ENCODE measurements at places on chromosomes 1 and 21.

DNA sequence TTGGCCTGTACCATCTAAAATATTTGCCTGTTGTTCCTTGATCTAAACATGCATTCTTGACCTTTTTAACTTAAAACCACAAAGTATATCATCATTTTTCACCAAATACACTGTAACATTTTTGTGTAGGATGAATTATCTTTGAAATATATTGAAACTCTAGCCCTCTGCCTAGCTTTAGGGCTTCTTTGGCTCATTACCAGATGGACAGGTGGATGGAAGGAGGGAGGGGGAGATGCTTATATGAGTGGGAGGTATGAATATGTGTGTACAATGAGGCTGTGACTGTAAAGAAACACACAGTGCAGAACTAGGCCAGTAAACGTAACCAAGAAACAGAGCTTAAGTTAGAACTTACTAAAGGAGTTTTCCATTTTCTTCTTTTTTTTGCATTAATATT lies 118.5 kb downstream of the ESRRG start:
- DNase-seq = no peak

GRCh38 chr1:232300466-232300865 lies 329.5 kb downstream of the SIPA1L2 start:
- no peak for DNase-seq

DNA sequence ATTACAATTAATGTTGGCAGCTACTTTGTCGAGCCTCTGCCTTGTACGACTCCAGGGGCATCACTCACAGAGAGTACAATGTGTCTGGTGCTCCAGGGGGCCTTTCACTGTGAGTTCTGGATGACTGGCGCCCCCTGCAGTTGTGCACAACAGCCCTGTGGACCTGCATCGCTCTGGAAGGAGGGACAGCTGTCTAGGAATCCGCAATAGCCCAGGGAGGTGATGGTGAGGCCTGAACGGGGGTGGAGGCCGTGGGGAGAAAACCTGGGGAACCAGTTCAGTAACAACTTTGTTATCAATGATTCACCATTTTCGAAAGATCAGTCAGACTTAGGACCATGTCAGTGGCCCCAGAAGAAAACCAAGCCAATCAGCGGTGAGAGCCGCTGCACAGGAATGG lies 189.1 kb downstream of the KAZN start:
- no peak for DNase-seq

DNA sequence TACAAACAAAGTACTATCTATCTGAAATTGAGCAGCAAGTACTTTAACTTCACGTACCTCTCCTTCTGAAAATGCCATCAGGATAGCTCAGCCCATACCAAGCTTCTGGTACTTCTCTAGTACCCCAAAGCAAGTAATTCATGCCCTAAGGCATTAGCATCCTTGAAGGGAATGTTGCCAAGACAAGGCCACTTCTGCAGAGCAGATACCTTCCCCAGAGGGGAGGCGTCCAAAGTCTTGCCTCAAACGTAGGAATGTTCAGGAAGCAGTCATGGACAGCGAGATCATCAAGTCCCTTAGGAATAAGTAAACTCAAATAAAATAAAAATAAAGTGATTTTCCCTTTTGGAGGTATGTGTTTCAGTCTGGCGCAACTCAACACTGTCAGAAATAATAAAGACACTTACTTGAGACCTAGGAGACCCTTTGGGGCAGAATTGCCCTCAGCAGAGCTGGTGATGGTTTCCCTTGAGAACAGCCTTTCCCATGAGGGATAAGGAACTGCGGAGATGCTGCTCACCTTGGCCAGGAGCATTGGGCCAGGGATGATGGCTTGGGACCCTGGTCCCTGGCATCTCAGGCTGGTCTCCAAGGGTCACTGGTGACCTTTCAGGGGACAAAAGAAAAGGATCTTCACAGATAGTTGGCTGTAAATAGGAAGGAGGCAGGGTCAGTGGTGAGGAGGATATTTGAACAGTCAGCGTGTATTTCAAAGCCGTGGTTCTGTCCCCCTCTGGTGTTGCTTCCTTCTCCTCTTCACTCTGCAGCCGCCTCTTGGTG lies 522.9 kb downstream of the KIF26B start:
- no peak for DNase-seq

- DNase-seq = no peak
These were observed 4.9 kb downstream of the GREM2 start for GRCh38 chr1:240607006-240607405.

- DNase-seq = no peak
These were observed 696.1 kb downstream of the MATN1 start for GRCh38 chr1:30027247-30027646.

GRCh38 chr1:114318961-114319360 lies 165.3 kb upstream of the SYT6 start:
- DNase-seq = no peak

GRCh38 chr1:215544566-215544965 lies 22.5 kb upstream of the KCTD3 start:
- DNase-seq = no peak

DNA sequence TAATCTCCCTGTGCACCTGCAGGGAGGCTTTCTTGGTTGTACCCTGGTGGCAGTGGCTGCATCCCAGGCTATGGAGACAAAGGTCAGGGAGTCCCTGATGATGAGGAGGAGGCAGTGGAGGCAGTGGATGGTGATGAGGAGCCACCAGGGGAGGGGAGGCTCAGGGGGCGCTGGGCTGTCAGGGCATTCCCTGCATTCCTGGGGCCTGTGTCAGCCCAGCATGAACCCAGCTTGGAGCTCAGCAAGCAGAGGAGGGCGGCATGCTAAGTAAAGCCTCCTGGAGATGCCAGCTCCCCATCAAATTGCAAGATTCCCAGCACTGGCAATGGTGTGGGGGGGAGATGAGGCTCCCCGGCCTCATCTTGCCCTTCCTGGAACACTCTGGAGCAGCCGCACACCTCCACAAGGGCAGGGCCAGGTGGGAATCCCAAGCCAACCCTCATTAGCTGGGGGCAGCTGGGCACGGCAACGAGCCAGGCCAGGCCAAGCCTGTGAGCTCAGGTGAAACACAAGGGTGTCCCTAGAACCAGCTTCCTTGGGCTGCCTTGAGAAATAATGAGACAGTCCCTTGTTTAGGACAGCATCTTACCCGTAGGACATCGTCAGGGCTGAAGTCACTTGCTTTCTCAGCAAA lies 469.5 kb downstream of the MATN1 start:
- DNase-seq = no peak

GRCh38 chr1:226322986-226323385 lies 14.0 kb upstream of the LIN9 start:
- no peak for DNase-seq

DNA sequence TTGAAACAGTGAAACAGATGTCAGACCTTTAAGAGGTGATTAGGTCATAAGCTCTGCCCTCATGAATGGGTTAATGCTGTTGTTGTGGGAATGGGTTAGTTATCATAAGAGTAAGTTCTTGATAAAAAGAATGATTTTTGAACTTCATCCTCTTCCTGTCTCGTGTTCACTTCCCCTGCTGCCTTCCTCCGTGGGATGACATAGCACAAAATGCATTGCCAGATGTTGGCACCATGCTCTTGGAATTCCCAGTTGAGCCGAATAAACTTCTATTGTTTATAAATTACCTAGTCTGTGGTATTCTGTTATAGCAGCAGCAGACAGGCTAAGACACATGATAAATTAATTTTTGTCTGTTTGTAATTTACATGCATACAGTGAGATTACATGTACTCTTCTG lies 112.0 kb upstream of the LRRC7 start:
- DNase-seq = no peak

GRCh38 chr1:185069202-185069772 lies 23.9 kb downstream of the RNF2 start:
- no peak for DNase-seq

DNA sequence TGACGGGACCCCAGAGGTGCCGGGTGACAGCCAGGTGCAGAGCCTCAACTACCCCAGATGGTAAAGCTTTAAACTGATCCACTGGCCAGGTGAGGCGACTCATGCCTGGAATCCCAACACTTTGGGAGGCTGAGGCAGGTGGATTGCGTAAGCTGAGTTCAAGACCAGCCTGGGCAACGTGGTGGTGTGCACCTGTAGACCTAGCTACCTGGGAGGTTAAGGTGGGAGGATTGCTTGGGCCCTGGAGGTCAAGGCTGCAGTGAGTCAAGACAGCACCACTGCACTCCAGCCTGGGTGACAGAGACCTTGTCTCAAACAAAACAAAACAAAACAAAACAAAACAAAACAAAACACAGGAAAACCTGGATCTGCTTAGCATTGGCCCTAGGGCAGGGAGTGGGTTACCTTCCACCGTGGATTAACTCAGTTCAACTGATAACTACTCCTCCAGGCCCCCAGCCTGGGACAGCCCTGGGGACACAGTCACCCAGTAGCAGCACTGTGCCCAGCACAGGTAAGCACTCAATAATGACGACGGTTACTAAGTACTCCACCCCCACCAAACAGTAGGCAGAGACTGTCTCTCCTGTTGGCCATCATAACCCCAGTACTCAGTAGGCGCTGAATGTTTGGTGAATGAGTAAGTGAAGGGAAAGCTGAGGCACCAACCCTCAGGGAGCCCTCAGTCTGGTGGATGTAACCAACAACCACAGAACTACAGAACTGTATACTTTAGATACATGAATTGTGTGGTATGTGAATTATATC lies 21.6 kb downstream of the SLC66A1 start:
- DNase-seq = no peak

- DNase-seq = no peak
These were observed 101.4 kb downstream of the LHX9 start for GRCh38 chr1:198018529-198018928.

- DNase-seq = no peak
These were observed 42.4 kb upstream of the TACSTD2 start for GRCh38 chr1:58619286-58620054.

- no peak for DNase-seq
These were observed 25.4 kb upstream of the MEF2D start for GRCh38 chr1:156525856-156526489.

GRCh38 chr1:31855038-31855845 lies 39.4 kb upstream of the SPOCD1 start:
- DNase-seq = no peak

DNA sequence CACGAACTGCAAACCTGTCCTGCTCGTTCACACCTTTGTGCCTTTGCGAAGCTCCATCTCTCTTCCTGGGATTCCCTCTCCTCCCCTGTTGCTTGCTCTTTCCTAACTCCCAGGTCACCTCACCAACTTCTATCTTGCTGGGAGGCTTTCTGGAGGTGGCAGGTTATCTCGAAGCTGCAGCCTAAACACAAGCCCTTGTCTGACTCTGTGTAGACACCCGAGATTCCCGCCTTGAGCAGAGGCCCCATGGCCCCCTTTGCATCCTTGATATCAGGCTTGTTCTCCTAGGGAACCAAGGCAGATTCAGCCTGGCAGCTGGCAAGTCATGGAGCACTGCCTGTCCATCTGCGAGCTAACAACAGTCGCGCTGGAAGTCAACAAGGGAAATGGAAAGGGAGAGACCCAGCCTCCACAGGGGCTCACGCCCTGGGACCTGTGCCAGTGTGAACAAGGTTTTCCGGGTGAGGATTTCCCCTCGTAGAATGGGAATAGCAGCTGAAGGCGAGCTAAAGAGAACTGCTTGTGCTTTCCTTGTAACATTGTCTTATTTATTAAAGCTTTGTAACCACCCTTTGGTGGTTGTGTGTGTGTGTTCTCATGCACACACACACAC lies 109.5 kb upstream of the JUN start:
- no peak for DNase-seq

- DNase-seq = no peak
These were observed 383.1 kb upstream of the ESRRG start for GRCh38 chr1:217106231-217106901.

GRCh38 chr1:40870135-40870728 lies 8.1 kb upstream of the CITED4 start:
- DNase-seq = no peak

DNA sequence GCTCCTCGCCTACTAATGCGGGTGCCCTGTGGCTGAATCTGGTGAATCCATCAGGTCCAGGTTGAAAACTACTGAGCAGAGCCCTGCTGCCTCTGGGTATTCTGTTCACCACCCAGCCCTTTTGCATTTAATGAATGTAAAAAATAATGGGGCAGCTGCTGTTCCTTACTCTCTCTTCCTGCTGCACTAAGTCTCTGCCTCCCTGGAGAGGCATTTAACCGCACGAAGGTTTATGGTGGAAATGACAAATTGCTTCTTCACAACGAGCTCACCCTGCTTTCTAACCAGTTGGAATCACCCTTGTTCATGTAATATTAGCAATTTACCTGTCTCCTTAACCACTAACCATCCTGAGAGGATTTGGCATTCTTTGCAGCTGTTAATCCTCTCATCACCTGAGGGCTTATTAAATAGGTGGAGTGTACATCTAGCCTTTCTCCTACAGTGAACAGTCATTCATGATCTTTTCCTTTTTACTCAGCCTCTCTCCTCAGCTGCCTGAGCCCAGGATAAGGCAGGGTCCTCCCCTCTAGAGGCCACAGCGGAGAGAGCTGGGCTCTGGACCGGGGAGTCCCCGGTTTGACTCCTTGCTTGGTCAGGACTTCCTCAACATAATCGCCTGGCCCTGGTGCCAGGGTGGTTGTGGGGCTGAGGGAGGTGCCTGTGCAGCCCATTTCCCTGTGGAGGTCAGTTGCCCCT lies 97.6 kb downstream of the NOS1AP start:
- DNase-seq = no peak

DNA sequence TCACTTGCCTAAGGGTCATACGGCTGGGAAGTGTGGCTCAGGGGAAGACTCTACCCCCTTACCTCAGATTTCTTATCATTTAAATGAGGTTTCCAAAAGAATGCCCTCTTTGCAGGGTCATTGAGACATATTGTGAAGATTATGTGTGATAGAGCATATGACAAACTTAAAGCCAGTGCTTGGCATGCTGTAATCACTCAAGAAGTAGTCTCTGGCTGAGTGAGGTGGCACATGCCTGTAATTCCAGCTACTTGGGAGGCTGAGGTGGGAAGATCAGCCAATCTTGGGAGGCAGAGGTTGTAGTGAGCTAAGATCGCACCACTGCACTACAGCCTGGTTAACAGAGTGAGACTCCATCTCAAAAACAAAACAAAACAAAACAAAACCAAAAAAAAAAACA lies 7.5 kb upstream of the LDLRAD2 start:
- DNase-seq = no peak

- DNase-seq = no peak
These were observed 120.6 kb downstream of the LYPLAL1 start for GRCh38 chr1:219294251-219294650.

DNA sequence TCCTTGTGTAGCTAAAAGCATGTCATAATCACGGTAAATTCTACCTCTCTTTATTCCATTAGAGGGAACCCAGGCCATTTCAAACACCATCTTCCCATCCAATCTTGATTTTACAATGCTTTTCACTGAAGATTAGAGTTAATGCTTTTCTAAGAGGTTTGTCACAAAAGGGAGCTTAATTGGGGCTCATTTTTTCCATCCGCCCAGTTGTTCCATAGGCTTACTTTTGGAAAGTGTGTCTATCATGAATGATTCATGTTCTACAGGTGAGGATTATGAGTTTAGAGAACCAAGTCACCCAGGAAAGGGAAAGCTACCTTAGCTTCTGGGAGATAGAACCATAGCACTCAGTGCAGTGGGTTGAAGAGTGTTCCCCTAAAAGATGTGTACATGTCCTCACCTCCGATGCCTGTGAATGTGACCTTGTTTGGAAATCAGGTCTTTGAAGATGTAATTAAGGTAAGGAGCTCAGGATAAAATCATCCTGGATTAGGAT lies 286.9 kb upstream of the RUNX1 start:
- no peak for DNase-seq
